ENCODE measurements at places on chromosomes 2 and 18.

GRCh38 chr2:224039770-224040440 lies 819 bp upstream of the SERPINE2 start:
- peaks cover 57% of the 10 kb centered on the region for H3K27me3 ChIP-seq
- H3K27ac ChIP-seq: peak overlapping the region; percentile 34
- H3K4me3 ChIP-seq: peak overlapping the region; percentile 74

DNA sequence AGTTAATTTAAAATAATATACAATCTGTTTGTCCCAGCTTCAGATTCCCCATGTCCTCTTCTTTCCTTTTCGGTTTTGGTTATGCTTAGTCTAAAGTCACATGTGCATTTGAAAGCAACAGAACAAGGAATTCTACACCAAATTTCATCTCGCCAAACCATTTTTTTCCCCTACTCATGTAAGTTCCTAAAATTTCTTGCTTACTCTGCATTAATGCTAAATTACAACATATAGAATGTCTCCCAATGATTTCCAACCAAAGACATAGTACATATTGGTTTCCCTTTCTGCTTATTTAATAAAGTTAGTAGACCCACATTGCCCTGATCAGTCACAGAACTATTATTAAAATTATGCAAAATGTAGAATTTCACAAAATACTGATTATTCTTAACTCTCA lies 212.3 kb downstream of the ARHGAP15 start:
- H3K4me1 ChIP-seq: peaks cover 8% of the 10 kb centered on the region
- no peak overlapping the region for H3K27ac ChIP-seq
- H3K36me3 ChIP-seq: peaks cover 2% of the 10 kb centered on the region

DNA sequence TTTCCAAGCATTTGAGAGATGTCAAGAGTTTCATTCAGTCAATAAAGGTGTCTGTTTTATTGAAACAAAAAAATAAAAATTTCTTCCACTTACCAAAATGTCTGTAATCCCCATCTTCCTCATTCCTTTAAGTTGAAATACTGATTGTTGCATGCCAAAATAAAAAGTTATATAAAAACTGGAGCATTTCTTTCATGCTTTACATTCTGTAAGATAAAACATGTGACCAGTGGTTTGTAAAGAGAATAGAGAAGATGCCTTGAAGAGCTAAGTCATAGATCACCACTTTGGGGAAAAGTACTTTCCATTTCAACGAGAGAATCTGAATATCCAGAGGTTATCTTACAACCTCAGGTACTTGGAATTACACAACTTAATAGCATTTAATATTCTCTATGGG lies 35.9 kb upstream of the MYO1B start:
- DNase-seq: no peak
- no peaks in the 10 kb centered on the region for H3K27me3 ChIP-seq
- no peak overlapping the region for H3K27ac ChIP-seq
- no peak overlapping the region for H3K4me3 ChIP-seq
- H3K4me1 ChIP-seq: peaks cover 21% of the 10 kb centered on the region

GRCh38 chr2:29490045-29490444 lies 374.8 kb downstream of the CLIP4 start:
- no peaks in the 10 kb centered on the region for H3K36me3 ChIP-seq
- H3K4me1 ChIP-seq: no peaks in the 10 kb centered on the region
- DNase-seq: no peak
- H3K27ac ChIP-seq: no peak overlapping the region
- peaks cover 3% of the 10 kb centered on the region for H3K27me3 ChIP-seq

- H3K4me3 ChIP-seq: no peak overlapping the region
- H3K4me1 ChIP-seq: peaks cover 4% of the 10 kb centered on the region
- H3K27me3 ChIP-seq: no peaks in the 10 kb centered on the region
- H3K27ac ChIP-seq: no peak overlapping the region
- DNase-seq: no peak
Observed at GRCh38 chr2:136029149-136029548, 43.7 kb upstream of the DARS1 start.

GRCh38 chr18:78425019-78425412 lies 554.6 kb upstream of the SALL3 start:
- no peak overlapping the region for H3K27ac ChIP-seq
- H3K36me3 ChIP-seq: no peaks in the 10 kb centered on the region
- H3K4me3 ChIP-seq: no peak overlapping the region
- H3K27me3 ChIP-seq: no peaks in the 10 kb centered on the region

DNA sequence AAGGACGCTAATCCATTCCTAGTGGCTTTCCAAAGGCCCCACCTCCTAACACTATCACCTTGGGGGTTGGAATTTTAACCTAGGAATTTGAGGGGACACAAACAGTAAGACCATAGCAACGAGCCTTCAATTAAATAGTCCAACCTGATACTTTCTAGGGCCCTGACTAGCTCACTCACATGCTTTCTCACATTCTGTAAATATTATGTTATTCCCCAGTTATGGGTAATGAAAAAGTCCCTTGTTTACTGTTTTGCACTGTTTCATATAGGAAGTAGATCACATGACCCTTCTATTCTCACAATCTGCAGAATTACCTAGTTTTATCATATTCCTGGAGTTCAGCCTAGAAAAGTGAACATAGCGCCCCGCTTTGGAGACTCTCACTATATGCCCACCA lies 1212.1 kb upstream of the ACVR2A start:
- H3K4me1 ChIP-seq: no peaks in the 10 kb centered on the region
- no peaks in the 10 kb centered on the region for H3K27me3 ChIP-seq
- H3K27ac ChIP-seq: no peak overlapping the region
- no peaks in the 10 kb centered on the region for H3K36me3 ChIP-seq
- no peak overlapping the region for H3K4me3 ChIP-seq

GRCh38 chr2:235666213-235666781 lies 172.5 kb downstream of the AGAP1 start:
- H3K27me3 ChIP-seq: peaks cover 53% of the 10 kb centered on the region
- H3K4me3 ChIP-seq: no peak overlapping the region
- no peak overlapping the region for H3K27ac ChIP-seq
- H3K36me3 ChIP-seq: no peaks in the 10 kb centered on the region
- peaks cover 5% of the 10 kb centered on the region for H3K4me1 ChIP-seq

- DNase-seq: no peak
- no peaks in the 10 kb centered on the region for H3K27me3 ChIP-seq
- H3K4me3 ChIP-seq: no peak overlapping the region
- H3K36me3 ChIP-seq: peaks cover 4% of the 10 kb centered on the region
Observed at GRCh38 chr2:178700136-178700535, 107.1 kb downstream of the TTN start.

DNA sequence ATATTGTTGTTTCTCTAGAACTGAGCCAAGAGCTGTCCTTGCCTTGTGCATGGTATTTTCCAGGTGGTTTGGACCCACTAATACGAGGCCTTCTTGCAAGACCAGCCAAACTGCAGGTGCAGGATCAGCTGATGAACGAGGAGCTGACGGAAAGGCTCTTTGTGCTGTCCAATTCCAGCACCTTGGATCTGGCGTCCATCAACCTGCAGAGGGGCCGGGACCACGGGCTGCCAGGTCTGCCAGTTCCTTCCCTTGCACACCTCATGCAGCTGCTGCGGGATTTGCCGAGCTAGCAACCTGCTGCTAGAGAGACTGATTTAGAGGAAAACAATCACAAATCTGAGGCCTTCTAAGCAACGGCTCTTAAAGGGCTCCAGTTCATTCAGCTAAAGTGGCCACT lies 74.5 kb downstream of the TPO start:
- no peaks in the 10 kb centered on the region for H3K36me3 ChIP-seq
- no peak overlapping the region for H3K27ac ChIP-seq
- H3K4me3 ChIP-seq: no peak overlapping the region
- no peak for DNase-seq
- H3K4me1 ChIP-seq: no peaks in the 10 kb centered on the region
- no peaks in the 10 kb centered on the region for H3K27me3 ChIP-seq

DNA sequence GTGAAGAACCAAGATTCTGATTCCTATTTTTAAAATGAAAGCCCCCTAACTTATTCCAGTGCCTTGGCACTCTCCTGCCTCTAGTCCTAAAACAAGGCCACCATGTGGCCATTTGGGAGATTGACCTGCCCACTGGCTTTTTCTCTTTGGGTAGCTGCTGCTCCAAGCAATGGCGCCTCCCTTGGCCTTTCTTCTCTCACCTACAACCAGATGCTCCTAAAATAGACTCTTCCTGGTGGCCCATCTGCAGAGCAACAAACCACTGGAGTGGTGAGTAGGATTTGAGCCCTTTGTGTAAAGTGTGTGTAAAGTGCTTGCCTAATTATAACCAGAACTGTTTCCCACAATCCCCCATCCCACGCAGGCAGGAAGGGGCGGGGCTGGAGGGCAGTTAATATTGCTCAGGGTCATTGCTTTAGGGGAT lies 114.2 kb downstream of the FHOD3 start:
- no peak overlapping the region for H3K4me3 ChIP-seq
- peaks cover 7% of the 10 kb centered on the region for H3K27me3 ChIP-seq
- no peaks in the 10 kb centered on the region for H3K36me3 ChIP-seq
- H3K4me1 ChIP-seq: no peaks in the 10 kb centered on the region

GRCh38 chr2:141560723-141561122 lies 570.1 kb downstream of the LRP1B start:
- no peak overlapping the region for H3K27ac ChIP-seq
- no peaks in the 10 kb centered on the region for H3K36me3 ChIP-seq
- H3K4me3 ChIP-seq: no peak overlapping the region
- no peaks in the 10 kb centered on the region for H3K4me1 ChIP-seq
- H3K27me3 ChIP-seq: no peaks in the 10 kb centered on the region

- no peak overlapping the region for H3K4me3 ChIP-seq
- no peaks in the 10 kb centered on the region for H3K27me3 ChIP-seq
- H3K4me1 ChIP-seq: peaks cover 12% of the 10 kb centered on the region
- H3K36me3 ChIP-seq: peaks cover 7% of the 10 kb centered on the region
- no peak for DNase-seq
Observed at GRCh38 chr18:74113711-74114110, 33.9 kb downstream of the FBXO15 start.

DNA sequence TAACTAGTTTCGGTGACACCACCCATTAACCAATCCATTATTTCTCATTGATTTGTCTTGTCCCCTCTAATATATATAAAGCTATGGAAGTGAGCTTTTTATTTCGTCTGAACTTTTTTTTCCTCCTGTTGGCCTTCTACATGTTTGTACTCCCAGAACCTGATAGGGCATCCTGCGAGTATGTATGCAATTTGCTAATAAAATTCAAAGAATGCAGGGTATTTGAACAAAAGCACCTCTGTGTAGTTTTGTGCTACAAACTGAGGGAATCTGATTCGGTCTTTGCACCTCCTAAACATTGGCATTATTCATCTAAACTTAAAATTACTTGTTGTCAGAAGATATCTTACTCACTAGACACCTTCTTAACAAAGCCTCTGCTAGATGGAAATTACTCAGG lies 242.9 kb upstream of the TMEFF2 start:
- H3K4me1 ChIP-seq: no peaks in the 10 kb centered on the region
- no peak overlapping the region for H3K27ac ChIP-seq
- H3K36me3 ChIP-seq: no peaks in the 10 kb centered on the region

- no peaks in the 10 kb centered on the region for H3K4me1 ChIP-seq
- no peaks in the 10 kb centered on the region for H3K27me3 ChIP-seq
- no peak for DNase-seq
- H3K36me3 ChIP-seq: no peaks in the 10 kb centered on the region
Observed at GRCh38 chr2:191869178-191869577, 22.3 kb upstream of the CAVIN2 start.

- H3K4me1 ChIP-seq: no peaks in the 10 kb centered on the region
- peaks cover 43% of the 10 kb centered on the region for H3K36me3 ChIP-seq
- DNase-seq: no peak
- no peak overlapping the region for H3K27ac ChIP-seq
- no peak overlapping the region for H3K4me3 ChIP-seq
Observed at GRCh38 chr2:174142290-174142689, 106.0 kb downstream of the OLA1 start.

DNA sequence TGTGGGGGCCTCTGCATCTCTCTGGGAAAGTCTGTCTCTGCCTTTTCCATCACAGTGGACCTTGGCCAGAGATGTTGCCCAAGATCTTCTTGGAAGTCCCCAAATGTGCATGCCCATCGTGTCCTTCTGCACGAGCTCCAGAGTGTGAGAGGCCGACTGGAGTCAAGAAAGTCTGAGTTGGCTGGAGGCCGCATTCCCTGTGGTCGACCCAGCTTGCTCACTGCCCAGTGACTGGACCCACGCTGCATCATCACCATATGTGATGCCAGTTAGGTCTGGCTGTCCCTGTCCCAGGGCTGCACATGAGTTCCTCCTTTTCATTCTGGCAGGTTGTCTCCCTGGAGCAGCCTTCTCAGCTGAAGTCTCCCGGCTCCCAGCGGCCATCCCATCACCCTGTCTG lies 93.8 kb downstream of the ARL4C start:
- DNase-seq: no peak
- peak overlapping the region; percentile 39 for H3K27ac ChIP-seq
- H3K27me3 ChIP-seq: peaks cover 1% of the 10 kb centered on the region
- no peak overlapping the region for H3K4me3 ChIP-seq
- peaks cover 60% of the 10 kb centered on the region for H3K4me1 ChIP-seq
- no peaks in the 10 kb centered on the region for H3K36me3 ChIP-seq

- peaks cover 64% of the 10 kb centered on the region for H3K36me3 ChIP-seq
- H3K4me1 ChIP-seq: peaks cover 90% of the 10 kb centered on the region
- H3K27ac ChIP-seq: peak overlapping the region; percentile 82
- no peaks in the 10 kb centered on the region for H3K27me3 ChIP-seq
- no peak for DNase-seq
Observed at GRCh38 chr2:37647971-37648330, 23.5 kb downstream of the CDC42EP3 start.

GRCh38 chr2:112150447-112150846 lies 12.3 kb downstream of the FBLN7 start:
- no peak for DNase-seq
- peaks cover 18% of the 10 kb centered on the region for H3K4me1 ChIP-seq
- H3K36me3 ChIP-seq: no peaks in the 10 kb centered on the region
- H3K27ac ChIP-seq: no peak overlapping the region
- H3K27me3 ChIP-seq: no peaks in the 10 kb centered on the region

Data from activated naive CD8-positive, alpha-beta T cell treated with anti-CD3 and anti-CD28 coated beads, Interleukin-2, amount 50 U/mL, for 24 hours (primary cell).